ENCODE measurements at places on chromosomes 16 and 17.

DNA sequence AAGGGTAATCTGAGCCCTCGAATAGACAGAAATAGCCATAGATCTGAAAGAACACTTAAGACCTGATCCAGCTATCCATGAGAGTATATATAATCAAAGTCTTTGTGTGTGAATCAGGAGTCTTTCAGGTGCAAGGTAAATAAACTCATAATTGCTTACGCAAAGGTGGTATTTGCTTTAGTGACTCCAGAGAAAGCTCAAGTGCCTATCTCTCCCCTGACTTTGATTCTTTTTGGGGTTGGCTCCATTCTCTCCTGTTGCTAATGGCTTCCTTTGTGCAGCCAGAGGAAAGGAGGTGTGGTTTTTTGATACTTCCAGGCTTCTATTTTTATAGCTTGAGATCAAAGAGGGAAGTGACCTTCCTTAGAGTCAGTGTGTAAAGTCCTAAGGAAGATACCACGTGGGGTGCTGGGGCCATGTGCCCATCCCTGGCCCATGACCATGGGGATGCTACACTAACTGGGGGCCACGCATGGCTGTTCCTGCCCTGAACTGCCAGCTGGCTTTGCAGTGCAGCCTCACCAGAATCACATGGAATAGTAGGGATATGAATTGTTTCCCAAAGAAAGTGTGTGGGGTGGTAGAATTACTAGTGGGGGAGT lies 45.8 kb downstream of the TENT4B start:
- DNase-seq: no peak

- no peak for DNase-seq
Observed at GRCh38 chr16:29714396-29714795, 31.4 kb downstream of the C16orf54 start.

DNA sequence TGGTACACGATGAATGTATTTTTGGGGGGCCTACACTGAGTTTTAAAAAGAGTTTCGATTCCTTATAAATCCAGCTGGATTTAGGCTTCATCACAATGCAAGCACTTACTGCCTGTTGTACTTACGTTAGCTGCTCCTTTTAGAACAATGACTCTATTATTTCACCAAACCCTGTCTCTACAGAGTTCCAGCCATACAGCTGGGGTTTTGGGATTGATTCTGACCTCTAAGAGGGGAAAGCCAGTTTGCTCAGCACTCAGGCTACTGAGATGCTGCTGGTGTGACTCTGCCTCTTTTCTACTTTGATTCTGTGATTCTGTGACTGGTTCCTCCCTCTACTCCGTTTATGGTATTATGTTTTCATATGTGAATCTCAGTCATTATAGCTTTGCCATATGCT lies 329.7 kb downstream of the ABCC12 start:
- no peak for DNase-seq

DNA sequence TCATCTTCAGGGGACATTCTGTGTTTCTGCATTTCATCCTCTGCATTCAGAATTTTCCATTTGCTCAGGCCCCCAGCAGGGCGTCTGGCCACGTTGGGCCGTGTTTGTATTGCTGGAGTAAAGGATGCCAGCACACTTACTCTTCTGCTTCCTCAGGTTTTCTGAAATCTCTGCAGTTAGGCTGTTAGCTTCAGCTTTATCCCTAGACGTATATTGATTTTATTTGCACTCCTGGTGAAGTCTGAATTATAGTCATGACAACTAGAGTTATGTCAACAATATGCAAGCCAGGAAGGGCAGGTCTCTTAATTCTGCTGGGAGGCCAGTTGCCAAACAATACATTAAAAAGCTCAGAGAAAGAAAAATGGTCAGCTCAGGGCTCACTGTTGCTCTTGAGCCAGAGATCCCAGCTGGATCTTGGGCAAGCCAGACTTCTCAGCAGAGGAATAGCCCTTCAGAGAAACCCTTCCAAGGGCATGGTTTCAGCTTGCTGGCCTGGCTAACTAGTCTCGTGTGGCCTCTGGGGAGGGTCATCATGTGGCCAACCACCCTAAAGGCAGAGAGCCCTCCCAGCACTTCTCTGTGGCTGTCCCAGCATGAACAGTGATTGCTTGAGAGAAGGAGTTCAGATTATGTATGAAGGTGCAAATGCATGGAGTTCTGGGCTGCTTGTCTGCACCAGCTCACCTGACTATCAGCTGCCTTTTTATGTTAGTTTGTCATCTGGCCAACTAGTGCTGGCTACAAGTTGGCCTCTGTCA lies 110.2 kb upstream of the CACNG5 start:
- no peak for DNase-seq

GRCh38 chr16:1054660-1055556 lies 17.6 kb upstream of the SSTR5 start:
- DNase-seq: no peak

GRCh38 chr16:81095653-81095952 lies 592 bp downstream of the GCSH start:
- DNase-seq: no peak

- no peak for DNase-seq
Observed at GRCh38 chr17:69669441-69670178, 255.1 kb downstream of the MAP2K6 start.

DNA sequence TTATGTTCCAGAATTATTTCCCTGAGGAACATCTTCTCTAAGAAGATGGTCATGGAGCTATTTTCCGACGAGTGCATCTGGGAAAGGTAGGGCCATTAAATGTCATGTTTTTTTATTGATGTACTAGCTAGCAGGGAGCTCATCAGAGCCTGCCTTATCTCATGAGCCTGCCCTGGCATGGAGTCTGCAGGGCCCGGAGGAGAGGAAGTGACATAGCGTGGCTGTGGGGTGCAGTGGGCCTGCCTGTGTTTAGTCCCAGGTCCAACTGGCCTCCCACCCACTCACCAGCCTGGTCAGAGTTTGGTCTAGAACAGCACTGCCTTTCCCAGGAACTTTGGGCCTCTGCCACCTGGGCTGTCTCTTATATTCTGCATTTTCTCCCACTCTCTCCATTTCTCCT lies 389.8 kb downstream of the SNX29 start:
- DNase-seq: no peak

DNA sequence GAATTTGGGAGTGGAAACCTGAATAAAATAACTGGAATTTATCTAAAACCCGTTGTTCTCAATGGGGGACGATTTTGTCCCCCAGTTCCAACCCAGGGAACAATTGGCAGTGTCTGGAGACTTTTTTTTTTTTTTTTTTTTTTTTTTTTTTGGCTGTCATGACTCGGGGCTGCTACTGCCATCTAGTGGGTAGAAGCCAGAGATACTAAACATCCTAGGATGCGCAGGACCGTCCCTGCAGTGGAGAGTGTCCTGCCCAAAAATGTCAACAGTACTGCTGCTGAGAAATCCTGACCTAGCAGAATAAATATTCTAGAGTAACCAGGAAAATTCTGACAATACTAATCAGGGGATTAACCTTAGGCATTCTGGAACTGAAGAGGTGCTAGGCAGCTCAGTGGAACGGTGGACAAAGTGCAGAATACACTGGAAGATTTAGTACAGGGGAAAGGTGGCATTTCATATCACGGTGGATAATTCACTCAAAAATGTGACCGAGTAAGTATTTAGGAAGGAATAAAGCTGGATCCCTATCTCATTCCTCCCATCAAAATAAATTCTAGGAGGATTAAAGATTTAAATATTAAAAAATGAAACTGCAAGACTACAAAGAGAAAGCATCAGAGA lies 107.6 kb downstream of the SPECC1 start:
- no peak for DNase-seq

DNA sequence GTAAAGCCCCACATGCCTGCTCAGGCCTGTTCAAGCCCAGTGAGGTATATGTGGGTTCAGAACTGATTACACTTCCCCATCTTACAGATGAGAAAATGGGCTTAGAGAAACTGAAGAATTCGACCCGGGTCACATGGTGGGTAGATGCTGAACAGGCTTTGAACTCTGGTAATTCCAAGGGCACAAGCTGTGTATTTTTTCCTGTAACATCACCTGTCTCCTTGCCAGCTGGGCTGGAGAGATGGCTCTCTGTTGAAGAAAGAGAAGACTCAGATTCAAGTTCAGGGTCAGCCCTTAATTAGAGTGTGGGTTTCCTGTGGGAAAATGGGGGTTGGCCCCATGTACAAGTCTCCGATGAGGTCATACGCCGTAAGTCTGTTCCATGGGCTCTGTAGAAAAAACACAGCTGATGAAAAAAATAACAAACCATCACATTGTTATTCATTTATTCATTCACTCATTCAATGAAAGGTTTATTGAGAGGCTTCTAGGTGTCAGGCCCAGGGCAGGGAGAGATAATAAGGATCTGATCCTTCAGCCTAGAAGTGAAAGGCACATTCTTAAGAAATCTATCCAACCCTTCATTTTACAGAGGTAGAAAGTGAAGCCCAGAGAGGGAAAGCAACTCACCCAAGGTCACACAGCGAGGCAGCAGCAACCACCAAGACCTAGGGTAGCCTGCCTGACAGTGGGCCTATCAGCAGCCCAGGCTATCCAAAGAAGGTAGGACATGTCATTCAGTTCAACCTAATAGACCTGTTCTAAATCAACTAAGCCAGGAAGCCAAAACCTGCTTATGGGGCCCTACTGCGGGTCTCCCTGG lies 482.8 kb downstream of the SOX9 start:
- no peak for DNase-seq

GRCh38 chr16:72015124-72015523 lies 6.6 kb downstream of the DHODH start:
- DNase-seq: no peak

DNA sequence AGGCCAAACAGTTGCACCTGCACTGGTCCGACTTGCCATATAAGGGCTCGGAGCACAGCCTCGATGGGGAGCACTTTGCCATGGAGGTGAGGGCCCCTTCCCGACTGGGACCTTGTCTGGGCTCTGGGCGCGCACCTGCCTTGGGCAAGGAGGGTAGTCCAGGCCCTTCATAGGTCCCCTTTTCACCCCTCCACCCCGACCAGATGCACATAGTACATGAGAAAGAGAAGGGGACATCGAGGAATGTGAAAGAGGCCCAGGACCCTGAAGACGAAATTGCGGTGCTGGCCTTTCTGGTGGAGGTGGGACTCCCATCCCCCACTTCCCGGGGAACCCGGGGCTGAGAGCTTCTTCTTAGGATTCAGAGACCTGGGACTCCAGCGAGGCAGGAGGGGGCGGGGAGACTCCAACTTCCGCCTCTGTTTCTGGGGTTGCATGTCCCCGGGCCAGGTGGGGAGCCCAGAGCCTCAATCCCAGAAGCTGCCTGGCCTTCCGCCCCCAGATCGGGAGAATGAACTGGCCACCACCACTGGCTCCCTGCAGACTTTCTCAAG lies 7.8 kb downstream of the CA4 start:
- no peak for DNase-seq

GRCh38 chr17:80381416-80381923 lies 33.5 kb upstream of the ENDOV start:
- DNase-seq: no peak

GRCh38 chr16:57859331-57859730 lies 57.0 kb upstream of the KIFC3 start:
- no peak for DNase-seq

- DNase-seq: no peak
Observed at GRCh38 chr16:19095654-19096053, 18.1 kb upstream of the ITPRIPL2 start.

GRCh38 chr17:68102318-68102758 lies 66.8 kb downstream of the KPNA2 start:
- DNase-seq: no peak

- DNase-seq: no peak
Observed at GRCh38 chr17:7480089-7480384, 606 bp upstream of the ZBTB4 start.

GRCh38 chr16:70523743-70524398 lies at the start of gene SF3B3:
Gene SF3B3 (plus strand): TSS chr16:70523816. CDS start chr16:70526657, 2,841 bp downstream.
- DNase-seq: peak; percentile 30

DNA sequence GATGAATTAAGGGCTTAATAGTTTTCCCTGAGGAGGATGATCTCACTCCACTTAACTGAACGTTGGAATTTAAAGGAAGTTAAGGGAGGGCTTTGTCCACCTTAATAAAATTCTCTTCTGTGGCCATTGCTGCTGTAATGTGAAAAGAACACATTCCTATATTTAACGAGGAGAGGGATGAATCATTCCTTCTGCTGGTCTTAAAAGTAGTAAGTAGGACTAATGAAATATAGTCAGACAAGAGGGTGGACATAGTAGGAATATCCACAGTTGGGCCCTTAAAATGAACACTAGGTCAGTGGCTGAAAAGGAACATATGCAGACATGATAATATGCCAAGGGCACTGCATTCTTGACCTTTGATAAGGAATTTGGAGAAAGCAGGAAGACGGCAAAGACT lies 405.6 kb downstream of the PMP22 start:
- DNase-seq: no peak

GRCh38 chr17:75845933-75846691 lies 1.9 kb upstream of the UNC13D start:
- DNase-seq: no peak

- no peak for DNase-seq
Observed at GRCh38 chr17:19335951-19336631, 26.4 kb downstream of the B9D1 start.

DNA sequence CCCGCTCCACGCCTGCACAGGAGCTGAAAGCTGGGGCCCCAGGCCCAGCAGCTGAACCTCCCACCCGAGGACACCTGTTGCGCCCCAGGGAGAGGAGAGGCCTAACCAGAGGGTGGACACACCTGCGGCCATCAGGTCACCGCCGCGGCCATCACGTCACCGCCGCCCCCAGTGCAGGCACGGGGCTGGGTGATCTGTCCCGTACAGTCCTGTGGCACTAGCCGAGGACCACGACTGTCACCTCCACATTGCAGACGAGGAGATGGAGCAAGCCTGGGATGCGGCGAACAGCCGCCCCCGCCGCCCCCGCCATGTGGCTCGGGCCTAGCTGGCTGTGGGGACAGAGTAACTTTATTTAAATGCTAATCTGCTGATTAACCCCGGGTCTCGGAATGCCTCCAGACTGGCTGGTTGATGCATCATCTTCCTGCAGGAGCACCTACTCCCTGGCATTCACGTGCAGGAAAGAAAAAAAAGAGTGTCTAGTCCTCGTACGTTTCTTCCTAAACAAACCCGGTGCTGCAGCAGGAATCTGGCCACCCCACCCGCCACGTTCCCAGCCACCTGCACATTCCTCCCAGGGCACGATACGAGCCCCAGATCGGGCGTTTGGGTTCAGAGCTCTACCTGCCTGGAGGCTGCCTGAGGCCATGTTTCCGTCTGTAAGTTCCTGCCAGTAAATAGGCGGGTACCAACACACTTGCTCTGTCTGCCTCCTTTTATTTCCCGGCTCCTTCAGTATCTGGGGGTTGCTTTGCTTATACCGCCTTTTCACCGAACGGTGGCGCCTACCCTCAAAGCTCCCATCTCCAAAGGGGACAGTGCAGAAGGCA lies 29.9 kb downstream of the PIEZO1 start:
- no peak for DNase-seq

DNA sequence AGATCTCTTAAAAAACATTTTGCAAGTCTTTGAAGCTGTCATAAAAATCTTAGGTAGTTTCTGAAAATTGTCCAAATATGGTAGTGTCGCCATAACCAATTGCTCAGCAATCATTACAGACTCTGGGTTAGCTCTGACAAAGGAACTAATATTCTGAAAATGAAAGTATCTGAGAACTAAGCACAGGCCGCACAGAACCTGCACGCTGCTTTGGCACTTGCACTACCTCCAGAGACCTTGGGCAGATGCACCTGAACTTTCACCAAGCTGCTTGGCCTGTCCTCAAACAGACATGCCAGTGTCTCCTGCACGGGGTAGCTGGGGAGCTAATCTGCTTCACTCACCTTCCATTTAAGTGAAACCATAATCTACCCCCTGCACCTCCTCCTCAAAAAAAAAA lies 317.0 kb downstream of the MAF start:
- no peak for DNase-seq

All from Panc1 (cell line).